ENCODE measurements at places on chromosomes 7 and 10. TPM values are rescaled to one million over a fixed set of nuclear protein-coding genes. Genes with fewer than 3 reads are reported as not detected.

- DNase-seq = no peak
Observed at GRCh38 chr7:26587536-26587935, 276.9 kb downstream of the SKAP2 start.

- no peak for DNase-seq
Observed at GRCh38 chr10:14123139-14123538, 207.6 kb downstream of the FRMD4A start.

- no peak for DNase-seq
Observed at GRCh38 chr7:93723424-93724124, 149.1 kb upstream of the CALCR start.

DNA sequence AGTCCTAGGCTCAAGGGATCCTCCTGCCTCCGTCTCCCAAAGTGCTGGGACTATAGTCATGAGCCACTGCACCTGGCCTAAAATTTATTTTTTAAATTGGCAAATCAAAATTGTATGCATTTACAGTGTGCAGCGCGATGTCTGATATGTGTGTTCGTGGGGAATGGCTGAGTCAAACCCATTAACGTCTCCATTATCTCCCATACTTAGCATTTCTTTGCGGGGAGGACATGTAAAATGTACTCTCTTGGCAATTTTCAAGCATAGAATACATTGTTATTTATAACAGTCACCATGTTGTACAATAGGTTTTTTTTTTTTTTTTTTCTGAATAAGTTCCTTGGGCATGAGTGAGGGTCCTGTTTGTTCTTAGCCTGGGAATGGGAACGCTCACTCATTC lies 3.8 kb downstream of the TMEM184A start:
- no peak for DNase-seq

GRCh38 chr10:59881640-59882039 lies 24.7 kb downstream of the CCDC6 start:
- no peak for DNase-seq

- DNase-seq = no peak
Observed at GRCh38 chr7:26538216-26538615, 246.6 kb downstream of the SNX10 start.

DNA sequence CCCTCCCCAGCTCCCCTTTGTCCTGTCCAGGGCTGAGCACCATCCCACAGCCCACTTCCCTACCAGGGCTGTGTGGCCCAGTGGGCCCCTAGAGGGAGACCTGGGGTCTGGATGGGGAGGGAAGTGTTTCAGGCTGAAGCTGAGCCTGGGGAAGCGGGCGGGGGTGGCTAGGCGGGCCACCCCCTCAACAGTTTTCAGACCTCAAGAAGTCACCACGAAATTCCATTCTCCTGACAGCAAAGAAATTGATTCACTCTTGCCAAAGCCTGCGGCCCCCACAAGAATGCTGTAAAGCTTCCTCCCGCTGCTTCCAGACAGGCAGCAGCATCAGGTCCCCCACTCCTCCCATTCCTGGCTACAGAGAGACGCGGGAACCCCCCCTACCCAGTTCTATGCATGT lies 2.5 kb upstream of the LFNG start:
- DNase-seq = no peak

GRCh38 chr7:36530456-36530855 lies 140.8 kb downstream of the ANLN start:
- DNase-seq = no peak

DNA sequence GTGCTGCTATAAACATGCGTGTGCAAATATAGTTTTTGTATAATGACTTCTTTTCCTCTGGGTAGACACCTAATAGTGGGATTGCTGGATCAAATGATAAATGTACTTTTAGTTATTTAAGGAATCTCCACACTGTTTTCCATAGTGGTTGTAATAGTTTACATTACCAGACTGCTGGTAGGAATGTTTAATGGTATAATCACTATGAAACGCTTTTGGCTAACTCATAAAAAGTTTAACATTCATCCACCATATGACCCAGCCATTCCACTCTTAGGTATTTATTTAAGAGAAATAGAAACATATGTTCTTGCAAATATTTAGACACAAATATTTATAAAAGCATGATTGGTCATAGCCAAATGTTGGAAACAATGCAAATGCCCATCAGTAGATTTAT lies 32.1 kb upstream of the TFEC start:
- no peak for DNase-seq

DNA sequence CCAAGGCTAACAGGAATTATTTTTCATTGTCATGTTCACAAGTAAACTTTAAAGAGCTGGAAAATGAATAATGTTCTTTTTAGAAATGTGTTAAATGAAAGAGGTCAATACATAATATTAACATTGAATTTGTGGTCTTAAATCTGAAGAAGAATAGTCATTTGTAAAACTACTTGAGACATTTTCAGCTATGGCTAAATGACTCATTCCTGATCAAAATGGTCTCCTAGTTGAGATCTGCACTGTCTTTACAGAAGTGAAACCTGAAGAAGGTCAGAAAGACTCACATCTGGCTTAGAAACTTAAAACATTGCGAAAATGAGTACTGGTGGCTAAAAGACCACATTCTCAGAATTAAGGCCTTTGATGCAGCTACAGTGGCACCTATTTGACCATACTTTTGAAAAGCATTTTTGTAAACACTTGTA lies 5.9 kb downstream of the PIK3CG start:
- no peak for DNase-seq

DNA sequence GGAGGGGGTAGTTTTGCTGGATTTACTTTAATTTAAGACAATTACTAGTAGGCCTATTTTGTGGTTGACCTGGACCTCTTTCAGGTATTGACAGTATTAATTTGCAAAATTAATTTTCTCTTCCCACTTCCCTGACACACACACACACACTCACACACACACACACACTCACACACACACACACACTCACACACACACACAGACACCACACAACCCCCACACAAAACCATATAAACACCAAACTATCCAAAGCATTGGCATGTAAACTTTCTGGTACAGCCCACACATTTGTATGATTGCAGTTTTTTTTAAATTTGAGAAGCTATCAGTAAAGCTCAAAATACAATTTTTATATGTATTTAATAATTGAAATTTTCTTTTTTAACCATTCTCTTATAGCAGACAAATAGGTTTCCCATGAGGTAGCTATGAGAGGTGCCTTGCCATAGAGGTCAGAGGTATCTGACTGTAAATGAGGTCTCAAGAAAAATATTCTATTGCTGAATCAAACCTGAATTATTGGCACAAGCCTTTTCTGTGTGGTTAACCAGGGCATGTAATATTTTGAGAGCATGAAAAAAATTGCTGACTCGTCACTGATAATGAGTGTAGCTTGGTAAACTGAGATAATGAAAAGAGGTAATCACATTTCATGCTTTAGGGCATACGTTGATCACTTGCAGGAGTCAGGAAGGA lies 306.5 kb downstream of the GATA3 start:
- no peak for DNase-seq

- DNase-seq = peak; percentile 16
Observed at GRCh38 chr7:158051776-158052175, 535.8 kb downstream of the PTPRN2 start.

- DNase-seq = no peak
Observed at GRCh38 chr7:110400411-110400810, 690.5 kb upstream of the LRRN3 start.

GRCh38 chr7:1144269-1144771 lies 15.7 kb downstream of the ZFAND2A start:
- DNase-seq = no peak

DNA sequence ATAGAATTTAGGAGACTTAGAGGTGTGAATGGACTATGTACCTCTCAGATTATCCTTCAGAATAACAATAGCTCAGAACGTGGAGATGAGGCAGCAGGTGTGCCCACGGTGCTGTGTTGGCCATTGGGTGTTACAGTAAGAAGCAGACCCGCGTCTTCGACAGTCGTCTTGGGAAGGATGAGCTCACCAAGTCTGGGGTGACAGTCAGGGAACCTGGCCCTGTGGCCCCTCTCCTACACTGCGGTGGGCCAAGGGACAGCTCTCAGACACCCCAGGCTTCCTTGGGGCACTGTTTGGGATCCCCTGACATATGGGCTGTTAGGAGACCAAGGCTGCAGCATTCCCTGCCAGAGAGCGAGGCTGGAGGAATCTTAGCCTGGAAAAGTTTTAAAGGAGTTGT lies 88.5 kb downstream of the ACTR3B start:
- no peak for DNase-seq

- no peak for DNase-seq
Observed at GRCh38 chr10:122376364-122376961, 2.0 kb downstream of the PLEKHA1 start.

Gene ADAM12
- 0.06 TPM for total RNA-seq

Gene NKX2-3
- total RNA-seq = not detected

Gene POT1
- total RNA-seq = 27.3 TPM
